ENCODE measurements at places on chromosomes 16 and 17. TPM values are rescaled to one million over a fixed set of nuclear protein-coding genes. Genes with fewer than 3 reads are reported as not detected.

Gene GCSH
- 27.8 TPM for total RNA-seq

Gene OXLD1
- total RNA-seq = 72.2 TPM

Gene CDYL2
- total RNA-seq = 2.9 TPM

Gene HOXB3
- 4.1 TPM for total RNA-seq

Gene G6PC1
- total RNA-seq = not detected

Gene CDH3
- total RNA-seq = 0.17 TPM

Gene PRPSAP2
- 23.9 TPM for total RNA-seq

Gene CHST4
- not detected for total RNA-seq

Gene KRT25
- total RNA-seq = not detected

Gene CUEDC1
- 21.6 TPM for total RNA-seq

Gene TP53TG3B
- not detected for total RNA-seq

Gene GPATCH8
- total RNA-seq = 9.1 TPM

Gene RAB26
- 1.9 TPM for total RNA-seq

Gene FGF11
- 2.0 TPM for total RNA-seq

Gene CDRT15
- not detected for total RNA-seq

Gene PRSS33
- total RNA-seq = not detected

Gene CCL5
- total RNA-seq = not detected

Gene C16orf46
- 0.12 TPM for total RNA-seq

Gene TM4SF5
- total RNA-seq = not detected

Gene ENKD1
- total RNA-seq = 16.0 TPM

Gene RDM1
- not detected for total RNA-seq

Gene IGFALS
- not detected for total RNA-seq

Gene WFDC1
- 2.5 TPM for total RNA-seq

Gene MYH13
- total RNA-seq = 0.47 TPM

Gene DOC2B
- total RNA-seq = under 0.01 TPM

Gene MT3
- not detected for total RNA-seq

Gene NPIPA8
- total RNA-seq = 1.5 TPM

Gene SPNS3
- not detected for total RNA-seq

Gene LGALS9C
- total RNA-seq = not detected

Gene NPIPA2
- total RNA-seq = 0.58 TPM

Gene POLR3K
- total RNA-seq = 3.6 TPM

Gene RNF43
- not detected for total RNA-seq

Gene ZNF205
- total RNA-seq = 10.6 TPM

Gene NOD2
- not detected for total RNA-seq

Gene TVP23A
- total RNA-seq = 0.12 TPM

Gene TMED6
- not detected for total RNA-seq

Gene MAPT
- total RNA-seq = 2.1 TPM

Gene C16orf89
- total RNA-seq = 0.82 TPM

Gene ACSM3
- 2.6 TPM for total RNA-seq

Gene YBX2
- total RNA-seq = not detected

Gene KCNJ16
- total RNA-seq = not detected

Gene ANKRD40CL
- not detected for total RNA-seq

Gene CLDN7
- total RNA-seq = 0.17 TPM

Gene EVPLL
- total RNA-seq = not detected

Gene SYNRG
- 11.4 TPM for total RNA-seq

Gene PLD6
- 2.5 TPM for total RNA-seq

Gene NECAB2
- 0.47 TPM for total RNA-seq

Gene SKAP1
- not detected for total RNA-seq

Gene VMO1
- total RNA-seq = 0.58 TPM

Gene MT4
- not detected for total RNA-seq

Gene PIK3R5
- total RNA-seq = not detected

Gene LLGL2
- 0.09 TPM for total RNA-seq

Gene CCL13
- total RNA-seq = not detected

All from pericardium fibroblast (primary cell).